ENCODE measurements at places on chromosomes 4 and X. TPM values are rescaled to one million over a fixed set of nuclear protein-coding genes. Genes with fewer than 3 reads are reported as not detected.

RHOXF2 gene
- total RNA-seq: not detected

SHISA3 gene
- total RNA-seq: 3.7 TPM

ZNF827 gene
- total RNA-seq: 11.3 TPM

ETNPPL gene
- total RNA-seq: not detected

XKRX gene
- 8.1 TPM for total RNA-seq

RPL9 gene
- total RNA-seq: 1,277 TPM

PABPC1L2A gene
- total RNA-seq: not detected

LEF1 gene
- 4.3 TPM for total RNA-seq

DNA sequence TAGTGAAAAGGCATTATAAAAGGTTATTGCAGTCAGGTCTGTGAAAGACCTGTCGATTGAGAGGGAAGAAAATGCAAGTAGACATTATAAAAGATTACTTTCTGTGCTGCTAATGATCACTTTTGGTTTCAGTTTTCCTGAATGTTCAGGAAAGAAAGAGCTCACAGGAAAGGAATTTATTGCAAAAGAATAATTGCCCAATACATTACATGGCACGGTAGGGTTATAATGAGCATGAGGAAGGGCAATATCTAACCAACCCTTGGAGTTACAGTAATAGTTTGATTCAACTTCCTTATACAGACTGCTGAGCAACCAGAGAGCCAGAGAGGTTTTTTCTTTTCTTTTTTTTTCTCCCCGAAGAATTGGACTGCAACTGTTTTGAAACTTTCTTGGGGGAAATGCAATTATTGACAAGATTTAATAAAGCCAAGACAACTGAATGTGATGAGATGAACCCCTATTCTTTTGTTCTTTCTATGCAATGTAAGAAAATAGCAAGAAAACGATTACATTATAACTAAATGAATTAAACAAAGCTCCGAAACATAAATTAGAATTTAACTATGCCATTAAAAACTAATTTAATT, 247.0 kb downstream of the C4orf33 start:
- no peaks in the 10 kb centered on the region for H3K36me3 ChIP-seq
- DNase-seq: no peak
- no peak overlapping the region for H3K27ac ChIP-seq
- peak overlapping the region; percentile 12 for H3K4me3 ChIP-seq
- H3K27me3 ChIP-seq: no peaks in the 10 kb centered on the region

- H3K4me3 ChIP-seq: no peak within 1 kb of the TSS
- H3K4me1 ChIP-seq: no peaks in the 10 kb centered on the region
These were observed at the start of gene APELA for GRCh38 chr4:164876700-164877324. Gene APELA (plus strand): TSS chr4:164877178. CDS start chr4:164877332, 154 bp downstream.

DNA sequence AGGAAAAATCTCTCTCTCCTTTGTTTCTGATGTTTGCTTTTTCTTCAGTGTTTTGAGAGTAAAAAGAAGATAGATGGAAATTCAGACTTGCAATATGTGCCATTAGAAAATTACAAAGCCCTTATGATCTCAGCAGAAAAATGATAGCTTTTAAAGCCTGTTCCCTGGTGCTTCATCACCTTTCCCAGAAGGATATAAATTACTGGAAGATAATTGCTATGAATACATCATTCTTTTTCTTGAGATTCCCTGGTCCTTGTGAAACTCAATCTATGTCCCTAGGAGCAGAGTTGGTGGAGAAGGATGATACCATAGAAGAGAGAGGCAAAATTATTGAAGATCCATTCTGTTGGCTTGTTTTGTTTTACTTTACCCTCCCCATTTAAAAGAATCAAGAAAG, 86.5 kb downstream of the GLRA3 start:
- no peaks in the 10 kb centered on the region for H3K4me1 ChIP-seq
- H3K27me3 ChIP-seq: no peaks in the 10 kb centered on the region
- no peak overlapping the region for H3K4me3 ChIP-seq
- no peaks in the 10 kb centered on the region for H3K36me3 ChIP-seq
- no peak overlapping the region for H3K27ac ChIP-seq
- no peak for DNase-seq

GRCh38 chr4:74258963-74259362, 49.3 kb upstream of the EPGN start:
- H3K4me3 ChIP-seq: no peak overlapping the region
- no peaks in the 10 kb centered on the region for H3K36me3 ChIP-seq
- H3K27ac ChIP-seq: no peak overlapping the region
- no peaks in the 10 kb centered on the region for H3K4me1 ChIP-seq

- H3K36me3 ChIP-seq: no peaks in the 10 kb centered on the region
- no peaks in the 10 kb centered on the region for H3K27me3 ChIP-seq
- DNase-seq: no peak
- H3K4me3 ChIP-seq: peak overlapping the region; percentile 54
- H3K4me1 ChIP-seq: no peaks in the 10 kb centered on the region
These were observed 952 bp downstream of the ANOS1 start for GRCh38 chrX:8730812-8731558.

GRCh38 chr4:137576446-137576845, 44.2 kb upstream of the PCDH18 start:
- no peaks in the 10 kb centered on the region for H3K4me1 ChIP-seq
- DNase-seq: no peak
- no peak overlapping the region for H3K4me3 ChIP-seq
- H3K36me3 ChIP-seq: no peaks in the 10 kb centered on the region

GRCh38 chr4:94307231-94307871, 35.3 kb downstream of the HPGDS start:
- no peaks in the 10 kb centered on the region for H3K27me3 ChIP-seq
- no peak for DNase-seq
- no peak overlapping the region for H3K4me3 ChIP-seq
- no peaks in the 10 kb centered on the region for H3K36me3 ChIP-seq
- H3K27ac ChIP-seq: no peak overlapping the region

DNA sequence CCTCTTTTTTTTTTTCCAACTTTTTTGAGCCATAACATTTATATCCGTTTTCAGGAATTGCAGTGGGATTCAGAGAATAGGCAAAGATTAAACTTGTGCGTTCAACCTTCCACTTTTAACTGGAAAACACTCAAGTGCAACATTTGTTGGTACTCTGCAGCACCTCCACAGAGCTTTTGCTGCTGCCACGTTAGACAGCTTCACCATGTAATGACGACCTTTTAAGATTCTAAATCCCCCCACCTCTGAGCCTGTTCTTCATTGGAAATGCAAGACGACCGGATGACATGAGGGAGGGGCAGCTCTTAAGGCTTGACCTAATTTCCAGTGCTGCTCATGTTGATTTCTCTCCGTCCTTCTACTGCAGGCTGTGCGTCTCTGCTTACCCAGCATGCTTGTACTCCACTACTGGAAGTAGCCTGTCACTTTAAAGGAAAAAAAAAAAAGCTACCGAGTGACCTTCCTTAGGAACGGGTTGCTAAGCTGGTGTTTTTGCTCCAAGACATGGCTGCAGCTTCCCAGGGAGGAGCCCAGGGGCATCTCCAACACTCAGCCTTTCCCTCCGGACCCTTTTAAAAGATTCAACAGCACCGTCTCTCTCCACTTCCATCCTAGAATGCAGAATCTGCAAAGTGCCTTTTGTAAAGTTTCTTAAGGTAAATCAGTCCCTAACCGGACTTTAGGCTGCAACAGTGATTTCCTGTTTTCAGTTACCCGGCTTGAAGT, at the start of gene CC2D2A:
Gene CC2D2A, plus strand, starts transcription at position 481 of the 726 bp plus-strand sequence. CDS start 6,051 bp downstream, outside the sequence.
- no peak for DNase-seq
- H3K4me1 ChIP-seq: peaks cover 6% of the 10 kb centered on the region
- H3K4me3 ChIP-seq: peak within 1 kb of the TSS; percentile 60
- H3K27me3 ChIP-seq: no peaks in the 10 kb centered on the region
- H3K36me3 ChIP-seq: no peaks in the 10 kb centered on the region

- H3K27ac ChIP-seq: no peak overlapping the region
- DNase-seq: no peak
- H3K27me3 ChIP-seq: no peaks in the 10 kb centered on the region
These were observed 75.6 kb downstream of the BMP3 start for GRCh38 chr4:81106150-81106549.

GRCh38 chr4:5371415-5372190, 320.3 kb downstream of the STK32B start:
- no peaks in the 10 kb centered on the region for H3K36me3 ChIP-seq
- no peaks in the 10 kb centered on the region for H3K4me1 ChIP-seq
- no peaks in the 10 kb centered on the region for H3K27me3 ChIP-seq
- no peak overlapping the region for H3K4me3 ChIP-seq

DNA sequence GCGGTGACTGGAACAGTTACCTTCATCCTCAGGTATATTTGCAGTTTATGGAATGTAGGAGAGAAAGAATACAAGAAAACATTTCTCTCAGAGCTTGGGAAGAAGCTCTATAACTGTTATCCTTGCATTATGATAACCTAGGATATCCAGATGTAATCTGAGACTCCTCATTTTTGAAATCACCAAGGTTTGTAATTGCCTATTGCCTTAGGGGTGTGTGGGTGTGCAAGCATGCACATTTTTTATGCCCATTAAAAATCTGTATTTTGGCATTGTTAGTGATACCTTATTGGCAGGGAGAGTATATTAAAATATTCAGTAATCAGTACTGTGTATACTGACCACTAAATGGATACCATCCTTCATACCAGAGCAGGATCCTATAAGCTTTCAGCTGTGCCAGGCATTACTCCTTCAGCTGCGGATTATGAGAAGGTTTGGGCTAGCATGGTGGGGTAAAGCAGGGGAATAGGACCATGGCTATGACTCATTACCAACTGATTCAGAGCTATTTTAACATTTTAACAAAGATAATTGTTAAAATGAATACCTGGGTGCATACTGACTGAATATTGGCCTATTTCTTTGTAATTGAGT, 8.3 kb downstream of the SEC24B start:
- H3K27me3 ChIP-seq: no peaks in the 10 kb centered on the region
- no peak overlapping the region for H3K27ac ChIP-seq
- no peak for DNase-seq
- no peak overlapping the region for H3K4me3 ChIP-seq

DNA sequence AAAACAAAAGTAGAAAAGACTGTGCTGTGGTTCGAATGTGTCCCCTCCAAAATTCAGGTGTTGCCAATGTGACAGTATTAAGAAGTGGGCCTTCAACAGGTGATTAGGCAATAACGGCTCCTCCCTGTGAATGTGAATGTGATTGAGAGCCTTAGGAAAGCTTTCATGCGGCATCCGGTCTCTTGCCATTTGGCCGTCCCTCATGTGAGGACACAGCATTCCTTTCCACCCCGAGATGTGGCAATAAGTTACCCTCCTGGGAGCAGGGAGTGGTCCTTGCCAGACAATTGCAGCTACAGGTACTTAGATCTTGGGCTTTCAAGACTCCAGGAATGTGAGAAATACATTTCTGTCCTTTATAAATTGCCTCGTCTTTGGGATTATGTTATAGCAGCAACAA, 129.3 kb downstream of the CPEB2 start:
- no peak overlapping the region for H3K27ac ChIP-seq
- H3K4me1 ChIP-seq: no peaks in the 10 kb centered on the region
- no peaks in the 10 kb centered on the region for H3K36me3 ChIP-seq
- DNase-seq: peak; percentile 55
- no peak overlapping the region for H3K4me3 ChIP-seq
